Inflammatory macrophage treated with lipopolysaccharide for 4 hours (primary cell): ENCODE measurements at places on chromosomes 4 and X.

- no peak for DNase-seq
Measured at GRCh38 chr4:185416955-185417354, 8.8 kb downstream of the UFSP2 start.

DNA sequence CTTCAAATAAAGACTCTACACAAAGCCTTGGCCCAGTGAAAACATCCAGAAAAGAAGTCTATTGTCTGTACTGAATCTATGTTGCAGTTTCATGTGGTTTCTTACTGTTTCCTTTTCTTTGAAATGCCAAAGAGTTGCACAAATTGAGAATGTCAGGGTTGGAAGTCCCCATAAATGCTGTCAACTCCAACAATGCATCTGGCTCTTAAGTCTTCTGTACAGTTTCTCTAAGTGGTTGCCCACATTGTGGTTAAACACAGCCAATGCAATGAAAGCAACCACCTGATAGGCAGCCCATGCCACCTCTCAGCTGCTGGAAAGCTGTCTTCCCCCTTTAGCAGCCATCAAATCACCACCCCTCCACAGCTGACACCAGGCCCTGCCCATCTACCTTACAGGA lies 67.2 kb upstream of the C1GALT1C1 start:
- peak; percentile 5 for DNase-seq

- no peak for DNase-seq
Measured at GRCh38 chr4:47913330-47913729, 1.1 kb downstream of the NFXL1 start.

- no peak for DNase-seq
Measured at GRCh38 chr4:186825069-186825468, 101.4 kb upstream of the FAT1 start.
